ENCODE measurements at places on chromosomes 11 and 22.

DNA sequence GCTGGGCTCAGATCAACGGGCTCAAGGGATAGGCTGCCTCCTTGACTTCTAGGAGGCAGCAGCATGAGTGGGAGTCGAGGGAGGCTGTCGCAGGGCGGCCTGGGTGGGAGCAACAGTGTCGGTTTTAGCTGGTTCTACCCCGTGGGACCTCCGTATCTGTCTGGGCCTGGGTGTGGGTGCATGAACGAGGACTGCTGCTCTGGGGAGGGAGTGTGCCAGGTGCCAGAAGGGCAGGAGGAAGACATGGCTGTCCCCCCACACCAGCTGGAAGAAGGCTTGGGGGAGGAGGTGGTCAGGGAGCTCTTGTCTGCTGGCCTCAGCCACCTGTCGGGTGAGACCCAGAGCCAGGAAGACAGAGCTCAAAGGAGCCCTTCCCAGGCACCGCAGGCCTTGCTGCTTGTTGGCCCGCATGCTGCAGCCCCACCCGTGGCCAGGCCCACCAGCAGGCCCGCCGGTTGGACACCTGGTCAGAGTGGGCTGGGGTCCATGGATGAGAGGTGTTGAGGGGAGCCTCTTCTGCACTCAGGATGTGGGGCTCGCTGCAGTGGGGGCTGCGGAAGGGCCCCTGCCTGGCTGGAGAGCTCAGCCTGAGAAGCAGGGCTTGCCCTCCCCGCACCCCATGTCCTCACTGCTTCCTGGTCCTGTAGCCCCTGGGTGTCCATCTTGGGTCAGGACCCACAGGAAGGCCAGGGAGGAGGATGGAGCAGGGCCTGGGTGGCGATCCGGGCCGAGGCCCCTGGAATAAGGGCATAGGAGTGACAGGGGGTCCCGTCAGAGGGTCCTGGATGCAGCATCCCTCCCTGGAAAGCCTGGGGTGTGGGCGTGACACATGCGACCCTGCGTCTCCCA is 3.4 kb downstream of the CEND1 start:
- DNase-seq, result no peak

- no peak for DNase-seq
Observed at GRCh38 chr11:6927030-6927617, 898 bp downstream of the ZNF215 start.

- DNase-seq, result no peak
Observed at GRCh38 chr11:72805216-72805615, 9.0 kb upstream of the ATG16L2 start.

GRCh38 chr11:59550368-59550841 is 39.1 kb downstream of the OR4D9 start:
- DNase-seq, result peak; percentile 62

GRCh38 chr11:80432057-80432456 is 991.2 kb upstream of the TENM4 start:
- DNase-seq, result no peak

DNA sequence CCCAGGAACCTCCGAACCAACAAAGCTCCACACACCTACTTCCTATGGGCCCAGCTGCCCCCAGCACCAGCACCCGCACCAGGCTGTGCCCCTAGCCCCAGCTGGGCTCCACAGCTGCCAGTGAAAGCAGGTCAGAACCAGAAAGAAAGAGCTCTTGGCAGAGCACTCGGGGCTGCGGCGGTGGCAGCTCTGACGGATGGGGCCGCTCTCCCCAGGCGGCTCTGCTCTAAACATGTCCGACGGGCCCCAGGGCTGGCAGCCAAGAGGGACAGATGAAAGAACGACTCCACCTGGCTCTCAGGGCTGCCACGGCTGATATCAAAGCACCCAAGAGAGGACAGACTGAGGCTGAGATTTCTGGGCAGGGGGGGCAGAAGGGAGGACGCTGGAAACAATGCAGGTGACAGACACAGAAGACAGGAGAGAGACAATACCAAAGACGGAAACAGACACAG is 25.7 kb downstream of the LRFN4 start:
- no peak for DNase-seq
